ENCODE measurements at places on chromosomes 5 and 9.

DNA sequence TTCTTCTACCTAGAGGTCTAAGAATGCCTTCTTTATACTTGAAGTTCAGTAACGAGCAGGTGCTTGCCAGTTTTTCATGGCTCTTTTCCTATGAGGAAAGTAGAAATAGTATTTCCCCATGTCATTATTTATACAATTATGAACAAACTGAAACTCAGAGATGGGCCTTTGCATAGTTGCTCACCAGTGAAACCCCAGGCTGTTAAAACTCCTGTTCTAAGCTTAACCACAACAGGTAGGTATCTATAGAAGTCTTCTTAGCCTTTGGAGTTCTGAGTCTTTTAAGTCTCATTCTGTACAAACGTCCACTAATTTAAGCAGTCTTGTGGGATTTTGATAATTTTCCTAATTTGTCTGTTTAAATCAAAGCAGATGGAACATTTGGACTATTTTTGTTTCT is 90.1 kb downstream of the STARD4 start:
- DNase-seq = no peak

DNA sequence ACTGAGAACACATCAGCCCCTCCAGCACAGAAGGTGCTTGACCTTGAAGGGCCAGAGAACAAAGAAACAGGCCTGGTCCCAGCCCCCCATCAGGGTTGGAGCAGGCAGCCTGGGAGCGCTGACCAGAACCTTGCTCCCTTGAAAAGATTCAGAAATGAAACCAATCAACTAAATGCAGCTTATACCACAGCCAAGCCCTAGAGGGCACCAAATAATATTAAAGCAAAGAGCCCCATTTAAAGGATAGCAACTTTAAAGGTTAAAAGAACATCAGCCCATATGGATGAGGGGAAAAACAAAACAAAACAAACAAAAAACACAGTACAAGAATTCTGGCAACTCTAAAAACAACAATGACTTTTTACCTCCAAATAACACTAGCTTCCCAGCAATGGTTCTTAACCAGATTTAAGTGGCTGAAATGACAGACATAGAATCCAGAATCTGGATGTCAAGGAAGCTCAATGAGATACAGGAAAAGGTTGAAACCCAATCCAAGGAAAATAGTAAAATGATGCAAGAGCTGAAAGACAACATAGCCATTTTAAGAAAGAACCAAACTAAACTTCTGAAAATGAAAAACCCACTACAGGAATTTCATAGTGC is 471.9 kb downstream of the MTRR start:
- no peak for DNase-seq

GRCh38 chr5:84378961-84379360 is 5.7 kb downstream of the EDIL3 start:
- DNase-seq = no peak

- DNase-seq = peak; percentile 33
Measured at GRCh38 chr5:11719888-11720481, 184.3 kb downstream of the CTNND2 start.

DNA sequence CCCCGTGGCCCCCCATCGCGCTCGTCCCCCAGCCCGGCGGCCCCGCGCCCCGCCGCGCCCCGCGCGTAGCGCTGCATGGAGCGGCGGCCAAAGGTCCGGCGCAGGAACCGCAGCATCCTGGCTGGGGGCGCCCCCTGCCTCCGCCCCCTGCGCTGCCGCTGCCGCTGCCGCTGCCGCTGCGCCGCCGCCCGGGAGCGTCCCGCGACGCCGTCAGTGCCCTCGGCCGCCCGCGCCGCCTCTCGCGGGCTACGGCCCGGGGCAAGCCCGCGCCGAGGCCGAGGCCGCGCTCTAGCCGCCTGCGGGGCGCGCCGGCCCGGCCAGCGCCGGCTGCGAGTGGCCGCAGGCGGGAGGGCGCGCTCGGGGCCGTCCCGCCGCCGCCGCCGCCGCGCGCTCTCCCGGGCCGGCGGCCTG is 523 bp downstream of the EPB41L4B start:
- DNase-seq = peak; percentile 19

GRCh38 chr5:113969901-113970300 is 392.0 kb upstream of the KCNN2 start:
- DNase-seq = no peak

DNA sequence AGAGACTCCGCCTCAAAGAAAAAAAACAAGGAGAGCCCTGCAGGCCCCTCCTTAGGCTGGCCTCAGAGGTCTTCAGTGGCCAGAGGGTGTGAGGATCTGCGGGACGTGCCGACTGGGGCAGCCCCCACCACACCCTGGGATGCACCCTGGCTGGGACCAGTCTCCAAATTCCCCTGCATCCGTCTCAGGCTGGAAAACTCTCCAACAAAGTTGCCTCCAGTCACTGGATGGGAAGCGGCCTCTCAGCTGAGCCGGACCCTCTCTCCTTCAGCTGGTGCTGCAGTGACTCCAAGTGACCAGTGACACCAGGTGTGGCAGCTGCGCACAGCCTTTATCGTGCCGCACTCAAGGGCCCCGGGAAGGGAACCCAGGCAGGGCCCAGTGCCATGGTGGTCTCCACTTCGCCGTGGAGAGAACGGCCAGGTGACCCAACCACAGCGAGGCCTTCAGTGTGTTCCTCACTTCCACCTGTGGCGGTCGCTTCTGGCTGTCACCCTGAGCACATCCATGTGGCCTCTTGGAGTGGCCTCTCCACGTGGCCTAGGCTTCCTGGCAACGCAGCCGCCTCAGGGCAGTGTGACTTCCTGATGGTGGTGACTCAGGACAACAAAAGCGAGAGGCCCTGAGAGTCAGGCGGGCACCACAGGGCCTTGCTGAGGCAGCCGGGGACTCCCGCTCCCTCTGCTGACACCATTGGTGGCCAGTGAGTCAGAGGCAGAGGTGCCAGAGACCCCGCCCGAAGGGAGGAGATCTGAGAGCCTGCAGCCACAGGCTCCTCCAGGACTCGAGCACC is 19.3 kb upstream of the CAMSAP1 start:
- DNase-seq = no peak

- no peak for DNase-seq
Measured at GRCh38 chr5:167264348-167264747, 1027.1 kb upstream of the WWC1 start.

- DNase-seq = no peak
Measured at GRCh38 chr5:124630767-124631704, 115.4 kb downstream of the ZNF608 start.

DNA sequence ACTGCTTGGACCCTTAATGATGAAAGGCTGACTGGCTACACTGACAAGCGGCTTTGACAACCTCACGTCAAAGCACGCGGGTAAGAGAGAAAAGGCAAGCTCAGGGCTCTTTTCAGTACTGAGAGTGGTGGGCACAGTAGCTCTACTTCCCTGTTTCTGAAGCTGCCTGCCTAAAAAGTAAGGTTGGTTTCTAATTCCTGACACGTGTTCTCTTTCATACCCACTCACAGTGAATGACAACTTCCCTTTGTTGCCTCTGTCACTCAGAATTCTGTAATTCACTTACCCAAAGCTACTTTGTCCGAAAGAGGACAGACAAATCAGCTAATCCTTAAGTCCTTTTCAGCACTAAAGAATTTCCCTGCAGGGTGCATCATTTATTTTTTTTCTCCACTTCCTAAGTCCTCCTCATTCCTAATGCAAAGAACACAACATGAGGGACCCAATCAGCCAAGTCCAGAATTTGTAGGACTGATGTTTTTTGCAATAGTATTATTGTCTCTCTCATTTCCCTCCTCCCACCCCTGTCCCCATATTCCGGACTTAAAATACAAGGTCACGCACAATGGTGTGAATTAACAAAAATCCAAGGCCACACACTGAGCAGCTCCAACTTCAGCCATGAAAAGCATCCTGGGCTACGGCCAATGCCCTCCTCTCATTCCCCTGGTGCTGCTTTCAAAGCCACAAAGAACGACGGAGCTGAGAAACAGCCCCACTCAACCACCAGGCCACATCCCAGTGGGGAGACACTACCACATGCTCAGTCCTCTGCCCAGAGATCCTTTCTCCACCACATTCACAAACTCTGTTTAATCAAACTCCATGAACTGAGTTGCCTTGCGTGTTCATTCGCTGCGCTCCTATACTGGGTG is 221.0 kb downstream of the TSSK1B start:
- peak; percentile 97 for DNase-seq

- peak; percentile 54 for DNase-seq
Measured at GRCh38 chr9:136840877-136841645, 1.2 kb upstream of the AJM1 start.

GRCh38 chr9:13082796-13083195 is 196.7 kb downstream of the MPDZ start:
- no peak for DNase-seq

- no peak for DNase-seq
Measured at GRCh38 chr5:44022622-44023021, 366.6 kb downstream of the FGF10 start.
